ENCODE measurements at places on chromosomes 7 and 10. TPM values are rescaled to one million over a fixed set of nuclear protein-coding genes. Genes with fewer than 3 reads are reported as not detected.

LIPF gene
- total RNA-seq = not detected

GPR85 gene
- 1.1 TPM for total RNA-seq

COMTD1 gene
- 29.4 TPM for total RNA-seq

GRCh38 chr10:92240289-92241157 lies 50.4 kb downstream of the CPEB3 start:
- DNase-seq = peak; percentile 75
- peak overlapping the region; percentile 59 for H3K4me3 ChIP-seq
- no peaks in the 10 kb centered on the region for H3K36me3 ChIP-seq
- H3K4me1 ChIP-seq = peaks cover 41% of the 10 kb centered on the region

- H3K4me3 ChIP-seq = no peak overlapping the region
- H3K27ac ChIP-seq = no peak overlapping the region
- H3K4me1 ChIP-seq = no peaks in the 10 kb centered on the region
Measured at GRCh38 chr10:78688901-78689583, 379.7 kb upstream of the ZMIZ1 start.

- H3K27ac ChIP-seq = no peak overlapping the region
- no peaks in the 10 kb centered on the region for H3K36me3 ChIP-seq
- peaks cover 5% of the 10 kb centered on the region for H3K4me1 ChIP-seq
- no peaks in the 10 kb centered on the region for H3K27me3 ChIP-seq
- H3K4me3 ChIP-seq = no peak overlapping the region
Measured at GRCh38 chr7:15977663-15978062, 291.2 kb upstream of the MEOX2 start.
